ENCODE measurements at places on chromosomes 6 and 20.

- no peak for DNase-seq
Observed at GRCh38 chr6:100479179-100480035, 14.7 kb upstream of the SIM1 start.

- no peak for DNase-seq
Observed at GRCh38 chr6:1029141-1029540, 282.8 kb upstream of the FOXQ1 start.

DNA sequence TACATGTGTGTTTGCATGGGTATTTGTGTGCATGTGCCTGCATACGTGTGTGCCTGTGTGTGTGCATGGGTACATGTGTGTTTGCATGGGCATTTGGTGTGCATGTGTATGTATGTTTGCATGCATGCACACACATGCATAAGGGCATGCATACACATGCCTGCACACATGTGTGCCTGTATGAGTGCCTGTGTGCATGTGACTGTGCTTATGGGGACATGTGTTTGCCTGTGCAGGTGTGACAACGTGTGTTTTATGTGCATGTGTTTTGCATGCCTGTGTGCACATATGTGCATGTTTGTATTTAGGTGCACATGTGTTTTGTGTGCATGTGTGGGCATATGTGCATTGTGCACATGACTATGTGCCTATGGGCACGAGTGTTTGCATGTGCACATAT is 165.7 kb downstream of the ERMARD start:
- no peak for DNase-seq

- DNase-seq: no peak
Observed at GRCh38 chr20:25280574-25281535, 33.0 kb downstream of the PYGB start.

DNA sequence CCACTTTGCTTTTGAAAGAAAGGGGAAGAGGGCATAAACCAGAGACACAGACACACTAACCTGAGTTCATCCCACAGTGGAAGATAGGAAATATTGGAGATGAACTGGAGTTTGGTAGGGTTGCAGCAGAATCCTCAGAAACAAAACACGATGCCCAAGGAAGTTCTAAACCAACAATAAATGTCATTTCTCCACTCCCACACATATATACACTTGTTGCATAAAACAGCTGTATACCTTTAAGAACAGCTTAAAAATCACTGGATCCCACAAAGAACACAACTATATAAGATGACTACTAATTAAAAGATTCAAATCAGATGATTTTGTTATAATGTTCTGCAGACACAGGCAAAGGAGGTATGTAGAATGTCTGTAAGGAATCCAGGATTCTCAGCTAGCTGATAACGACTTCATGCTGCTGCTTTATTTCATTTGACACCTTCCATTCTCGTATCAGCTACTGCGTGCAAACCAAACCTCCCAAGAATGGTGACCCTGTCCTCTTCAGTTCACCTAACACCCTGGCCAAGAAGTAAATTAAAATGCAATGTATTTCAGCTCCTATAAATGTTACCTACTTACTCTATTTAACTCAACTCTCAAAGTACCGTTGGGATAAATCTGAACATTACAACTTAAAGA is 14.3 kb downstream of the KIF13A start:
- DNase-seq: no peak

DNA sequence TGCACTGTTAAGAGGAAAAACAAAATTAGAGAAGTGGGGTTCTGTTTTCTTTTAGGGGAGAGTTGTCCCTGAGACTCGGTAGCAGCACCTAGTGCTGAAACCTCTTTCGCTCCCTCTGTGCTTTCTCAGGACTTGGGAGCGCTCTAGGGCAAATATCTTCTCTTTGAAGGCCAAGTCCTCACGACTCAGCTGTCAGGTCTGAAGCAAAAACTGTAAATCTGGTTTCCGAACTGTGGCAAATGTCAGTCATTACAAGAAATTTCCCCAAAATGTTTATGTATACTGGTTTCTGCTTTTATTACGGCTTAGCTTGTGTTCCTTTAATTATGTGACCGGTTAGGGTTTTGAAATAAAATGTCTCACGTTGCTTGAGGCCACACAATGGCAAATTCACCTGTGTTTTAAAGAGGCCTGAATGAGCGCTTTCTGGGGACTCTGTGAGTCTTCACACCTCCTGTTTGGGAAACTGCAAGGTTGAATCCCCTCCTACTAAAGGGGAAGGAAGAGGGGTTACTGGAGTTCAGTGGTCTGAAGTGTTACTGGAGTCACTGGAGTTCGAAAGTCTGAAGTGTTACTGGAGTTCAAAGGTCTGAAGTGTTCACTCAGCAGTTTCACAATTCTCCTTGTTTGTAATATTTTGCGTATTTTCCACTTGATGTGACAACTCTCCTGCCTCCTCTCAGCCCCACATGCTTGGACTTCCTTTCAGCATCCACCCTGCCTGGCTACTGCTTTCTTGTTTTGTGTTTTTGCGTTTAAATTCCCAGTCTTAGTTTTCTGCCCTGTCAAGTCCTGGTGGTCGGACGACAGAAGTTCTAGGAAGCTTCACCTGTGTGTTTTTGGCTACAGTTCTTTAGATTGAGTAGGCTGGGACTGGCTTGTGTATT is 1.6 kb downstream of the SMPDL3A start:
- no peak for DNase-seq

- no peak for DNase-seq
Observed at GRCh38 chr6:19327241-19327640, 509.9 kb upstream of the ID4 start.

GRCh38 chr20:47317127-47317895 is 39.2 kb downstream of the ZMYND8 start:
- no peak for DNase-seq

DNA sequence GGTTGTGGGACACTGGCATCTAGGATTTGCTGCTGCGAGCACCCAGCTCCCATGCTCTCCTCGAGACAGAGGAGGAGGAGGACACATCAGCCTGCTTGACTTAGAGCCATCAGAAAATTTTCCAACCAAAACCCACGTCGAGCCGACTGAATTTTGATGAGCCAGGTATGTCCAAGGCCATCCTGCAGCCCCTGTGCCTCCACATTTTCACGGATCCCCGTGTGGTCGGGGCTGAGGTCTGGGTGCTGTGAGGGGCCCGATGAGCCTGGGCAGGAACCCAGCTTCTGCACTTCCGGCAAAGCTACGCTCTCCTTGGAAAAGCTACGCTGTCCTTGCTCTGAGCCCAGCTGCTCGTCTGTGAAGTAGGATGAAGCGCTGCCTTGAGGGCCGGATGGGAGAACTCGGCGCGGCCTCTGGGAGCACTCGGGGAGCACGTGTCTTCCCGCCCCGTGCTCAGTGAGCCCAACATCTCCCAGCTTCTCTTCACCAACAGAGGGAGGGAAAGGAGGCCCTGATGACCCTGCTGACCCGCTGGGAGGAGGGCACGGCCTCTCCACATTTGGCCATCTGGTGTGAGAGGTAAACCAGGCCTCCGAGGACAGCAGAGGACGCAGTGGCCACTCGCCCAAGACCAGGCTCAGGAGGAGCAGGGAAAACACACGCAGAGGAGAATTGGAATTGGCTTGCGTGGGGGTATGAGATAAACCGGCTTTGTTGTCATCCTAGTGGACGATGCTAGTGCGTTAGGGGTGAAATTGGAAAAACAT is 33.9 kb downstream of the PSMG4 start:
- DNase-seq: no peak

DNA sequence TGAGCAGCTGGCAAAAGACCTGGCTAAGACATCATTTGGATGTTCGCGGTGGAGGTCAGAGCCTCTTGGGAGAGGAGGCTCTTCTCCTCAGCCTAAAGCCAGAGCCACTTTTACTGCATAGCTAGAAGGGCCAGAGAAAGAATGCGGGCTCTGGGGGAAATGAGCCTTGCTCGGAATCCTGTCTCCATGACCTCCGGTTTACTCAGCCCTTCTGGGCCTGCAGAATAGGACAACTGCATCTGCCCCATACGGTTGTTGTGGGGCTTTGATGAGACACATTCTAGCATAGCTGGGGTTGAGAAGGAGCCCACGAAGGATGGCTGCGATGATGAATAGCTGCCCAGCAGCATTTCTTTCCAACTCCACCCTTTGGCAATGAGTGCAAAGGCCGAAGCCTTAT is 115.0 kb upstream of the SLC22A23 start:
- no peak for DNase-seq

Data from hippocampal formation (tissue), 2 donors.